ENCODE measurements at places on chromosomes 11 and 22.
A peak's percentile ranks its signal among the peaks of the same experiment; 100 is the strongest.

DNA sequence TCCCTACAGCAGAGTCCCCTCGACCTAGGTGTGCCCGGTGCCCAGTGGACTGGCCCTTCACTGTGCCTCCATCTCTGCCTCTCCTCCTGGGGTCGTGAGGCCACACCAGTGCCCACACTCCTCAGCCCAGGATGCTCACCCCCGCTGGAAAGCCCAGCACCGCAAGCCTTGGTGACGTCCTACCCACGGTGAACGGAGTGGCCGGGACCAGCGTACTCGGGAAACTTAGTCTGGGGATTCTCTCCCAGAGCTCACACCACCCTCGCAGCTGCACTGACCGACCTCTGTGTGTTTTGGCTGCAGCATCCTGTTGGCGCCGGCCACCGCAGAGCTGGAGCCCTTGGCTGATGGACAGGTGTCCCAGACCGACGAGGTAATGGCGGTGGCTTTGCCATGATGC, 35.5 kb upstream of the KRTAP5-7 start:
- no peak for DNase-seq

GRCh38 chr11:72072348-72072747, 8.0 kb downstream of the NUMA1 start:
- DNase-seq: no peak

DNA sequence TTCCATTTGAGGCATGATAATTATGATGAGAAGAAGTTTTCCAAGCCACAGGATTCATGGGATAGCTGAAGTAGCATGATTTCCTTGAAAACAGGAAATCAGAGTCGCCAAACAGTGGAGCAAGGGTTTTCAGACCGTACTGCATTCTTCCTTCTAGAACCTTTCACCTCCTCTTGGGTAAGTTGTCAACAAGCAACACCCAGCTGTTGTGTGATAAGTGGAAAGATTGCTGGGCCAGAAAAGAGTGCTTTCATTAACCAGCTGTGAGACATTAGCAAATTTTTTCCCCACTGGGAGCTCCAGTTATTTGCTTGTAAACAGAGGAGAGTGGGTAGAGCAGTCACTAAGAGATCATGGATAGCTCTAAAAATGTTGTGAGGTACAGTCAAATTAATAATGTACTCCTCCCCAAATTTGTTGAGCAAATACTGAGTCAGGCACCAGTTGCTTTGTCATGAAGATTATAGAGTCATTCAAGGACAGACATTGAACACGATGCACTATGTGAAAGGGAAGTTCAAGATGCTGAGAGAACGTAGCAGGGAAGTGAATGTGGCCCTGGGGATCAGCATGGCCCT, 11.7 kb upstream of the MPEG1 start:
- no peak for DNase-seq

- no peak for DNase-seq
Observed at GRCh38 chr22:36356708-36357624, 30.8 kb downstream of the MYH9 start.

- no peak for DNase-seq
Observed at GRCh38 chr11:5007561-5007960, 12.9 kb downstream of the OR51L1 start.

DNA sequence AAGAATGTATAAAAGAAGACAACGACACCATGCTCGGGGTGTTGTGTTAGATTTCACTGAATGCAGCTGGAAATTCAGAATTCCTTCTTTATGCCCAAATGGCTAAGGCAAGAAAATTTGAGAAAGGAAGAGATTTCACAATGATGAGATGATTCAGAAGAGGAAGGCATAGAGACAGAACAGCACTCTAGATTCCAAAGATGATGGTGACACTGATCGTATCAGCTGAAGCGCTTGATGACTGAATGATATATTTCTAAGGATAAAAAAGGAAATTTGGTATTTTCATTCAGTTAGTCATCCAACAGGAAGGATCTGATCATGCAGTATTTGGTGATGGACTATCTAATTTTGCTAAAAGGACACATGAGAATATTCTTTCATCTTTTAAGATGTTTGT, 189.2 kb downstream of the EFCAB6 start:
- no peak for DNase-seq

DNA sequence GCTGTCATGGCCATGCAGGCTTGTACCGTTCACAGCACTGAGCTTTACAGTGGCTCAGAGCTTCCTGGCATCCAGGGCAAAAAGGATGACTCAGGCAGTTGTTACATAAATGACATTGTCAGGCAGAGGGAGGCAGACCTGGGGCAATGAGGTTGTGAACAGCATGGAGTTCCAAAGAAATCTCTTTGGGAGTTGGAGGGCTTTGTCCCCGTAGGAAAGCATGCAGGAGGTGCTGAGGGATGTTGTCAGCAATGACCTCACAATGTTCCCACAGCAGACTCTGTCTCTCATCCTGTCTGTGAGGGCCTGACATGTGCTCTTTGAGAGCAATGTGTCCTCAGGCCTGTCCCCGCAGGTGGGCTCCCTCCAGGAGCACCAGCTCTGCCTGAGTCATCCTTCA, 25.9 kb upstream of the PDE2A start:
- no peak for DNase-seq

DNA sequence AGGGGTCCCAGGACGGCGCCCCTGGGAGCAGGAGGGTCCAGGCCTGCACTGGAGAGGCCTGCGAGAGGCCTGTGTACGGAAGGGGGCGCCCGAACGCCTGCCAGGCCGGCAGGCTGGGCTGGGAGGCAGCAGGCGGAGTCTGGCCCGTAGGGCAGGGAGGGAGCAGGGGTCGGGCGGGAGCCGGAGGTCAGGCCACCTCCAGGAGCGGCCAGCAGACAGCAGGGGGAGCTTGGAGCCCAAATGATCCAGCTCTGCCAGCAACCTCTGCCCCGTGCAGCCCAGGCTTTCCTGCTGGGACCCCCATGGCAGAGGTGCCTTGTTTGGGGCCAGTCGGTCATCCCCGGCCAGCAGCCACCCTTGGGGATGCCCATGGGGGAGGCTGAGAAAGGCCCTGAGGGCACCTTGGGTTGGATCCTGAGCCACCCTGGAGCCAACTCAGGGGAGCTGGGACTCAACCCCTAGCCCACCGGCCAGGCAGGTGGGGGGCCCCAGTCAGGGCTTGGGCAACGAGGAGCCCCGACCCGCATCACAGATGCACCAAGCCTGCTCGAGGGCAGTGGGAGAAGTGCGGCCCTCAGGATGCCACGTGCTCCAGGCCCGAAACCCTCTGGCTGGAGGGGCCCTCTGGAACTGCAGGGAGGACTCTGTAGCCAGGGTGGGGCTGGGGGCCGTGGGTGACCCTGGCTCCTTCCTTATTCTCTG, 9.6 kb upstream of the SYT8 start:
- no peak for DNase-seq

DNA sequence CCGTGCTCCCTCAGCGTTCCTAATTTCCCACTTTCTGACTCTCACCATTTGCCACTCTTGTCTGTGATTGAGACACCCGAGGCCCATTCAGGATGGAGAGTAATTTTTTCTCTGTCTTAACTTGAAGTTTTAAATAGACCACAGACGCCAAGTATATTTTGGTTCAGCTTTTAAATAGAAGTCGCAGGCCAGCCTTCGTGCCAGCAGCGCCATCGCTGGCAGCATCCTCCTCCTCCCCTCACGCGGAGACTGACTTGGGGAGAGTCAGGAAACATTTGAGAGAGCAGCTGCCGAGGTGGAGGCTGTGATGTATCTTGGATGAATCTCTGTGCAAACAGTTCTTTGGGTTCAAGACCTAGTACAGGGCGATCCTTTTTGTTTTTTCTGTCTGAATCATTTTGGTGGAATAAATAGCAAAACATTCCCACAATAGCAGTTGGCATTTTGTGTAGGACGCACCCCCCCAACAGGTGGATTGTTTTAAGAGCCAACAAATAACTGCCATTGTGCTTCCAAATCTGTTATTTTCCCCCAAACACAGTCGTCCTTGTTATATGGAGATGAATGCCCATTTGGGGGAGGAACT, 889 bp upstream of the DMC1 start:
- peak; percentile 19 for DNase-seq

DNA sequence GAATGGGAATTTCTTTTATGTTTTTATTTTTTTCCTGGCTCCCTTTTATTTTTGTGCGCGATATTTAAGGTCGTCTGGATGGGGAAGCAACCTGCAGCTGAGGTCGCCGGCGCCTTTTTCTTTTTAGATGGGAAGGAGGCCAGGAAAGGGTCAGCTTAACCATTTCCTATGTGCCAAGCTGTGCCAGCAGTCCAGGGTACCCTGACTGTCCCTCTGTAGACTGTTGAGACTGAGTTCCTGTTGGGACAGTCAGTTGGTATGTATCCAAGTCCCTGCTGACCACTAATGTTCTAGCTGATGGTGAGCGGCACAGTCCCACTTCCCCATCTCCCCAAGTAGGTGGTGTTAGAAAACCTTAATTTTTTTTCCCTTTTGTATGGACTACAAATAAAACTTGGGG, 10.5 kb downstream of the RBM14 start:
- DNase-seq: no peak

DNA sequence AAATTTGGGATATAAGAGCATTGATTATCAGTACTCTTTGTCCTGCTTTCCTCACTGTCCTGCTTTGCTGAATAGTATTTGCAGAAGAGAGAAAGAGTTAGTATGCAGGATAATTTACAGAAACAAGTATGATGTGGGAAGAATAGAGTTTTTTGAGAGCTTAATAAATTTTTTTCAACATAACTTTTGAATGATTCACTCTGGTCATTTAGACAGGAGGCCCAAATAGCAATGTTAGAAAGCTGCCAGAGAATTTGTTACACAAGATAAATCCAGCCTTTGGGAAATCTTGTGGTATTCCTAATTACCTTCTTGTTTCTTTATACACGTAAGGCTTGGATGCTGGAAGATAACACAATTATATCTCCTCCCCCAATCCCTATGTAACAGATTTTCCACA, 484.6 kb downstream of the CNTN5 start:
- DNase-seq: no peak

GRCh38 chr22:50734343-50734771, 3.6 kb upstream of the ACR start:
- DNase-seq: no peak

DNA sequence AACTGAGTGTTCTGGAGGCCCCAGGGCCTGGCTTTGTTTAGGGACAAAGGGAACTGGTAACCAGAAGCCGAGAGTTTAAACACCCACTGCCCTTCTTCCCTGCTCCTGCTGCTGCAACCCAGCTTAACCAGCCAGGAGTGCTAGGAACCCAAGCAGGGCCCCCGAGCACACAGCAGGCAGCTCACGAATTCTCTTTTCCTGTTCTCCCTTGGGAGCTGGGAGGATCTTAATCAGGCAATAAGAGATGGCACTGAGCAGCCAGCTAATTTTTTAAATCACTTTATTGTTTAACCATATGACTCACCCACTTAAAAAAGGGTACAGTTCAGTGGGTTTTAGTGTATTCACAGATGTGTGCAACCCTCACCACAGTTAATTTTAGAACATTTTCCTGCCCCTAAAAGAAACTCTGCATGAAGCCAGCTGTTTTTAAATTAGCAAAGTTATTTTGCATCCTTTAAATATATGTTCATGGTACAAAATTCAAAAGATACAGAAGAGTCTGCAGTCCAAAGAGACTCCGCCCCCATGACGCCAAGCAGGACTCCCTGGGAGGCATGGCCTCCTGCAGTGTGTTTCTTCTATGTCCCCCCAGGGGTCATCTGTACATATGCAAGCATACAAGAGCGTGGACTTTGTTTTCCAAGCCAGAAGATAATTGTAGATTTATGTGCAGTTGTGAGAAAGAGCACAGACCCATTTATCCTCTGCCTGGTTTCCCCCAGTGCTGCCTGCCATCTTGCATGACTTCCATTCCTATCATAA, 18.9 kb upstream of the PPP6R3 start:
- DNase-seq: no peak

DNA sequence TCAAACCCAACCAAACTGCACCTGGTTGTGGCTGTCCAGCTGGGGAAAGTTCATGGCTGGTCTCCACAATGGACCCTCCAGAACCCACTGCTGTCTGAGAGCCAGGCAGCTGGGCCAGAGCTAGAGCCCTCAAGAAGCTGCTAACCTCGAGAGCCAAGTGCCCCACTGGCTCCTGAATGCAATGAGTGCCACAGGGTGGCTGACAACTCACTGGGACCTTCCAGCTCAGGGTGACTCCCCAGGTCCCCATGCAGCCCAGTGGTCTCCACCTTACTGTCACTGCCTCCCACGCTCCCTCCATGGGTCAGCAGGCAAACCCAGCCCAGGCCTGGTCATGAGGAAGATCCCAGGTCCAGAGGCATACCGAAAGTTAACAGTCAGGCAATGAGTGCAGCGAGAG, 8.0 kb upstream of the CHST1 start:
- DNase-seq: no peak

- DNase-seq: no peak
Observed at GRCh38 chr22:35425546-35425945, 25.6 kb downstream of the MCM5 start.

GRCh38 chr22:36739185-36739584, 35.6 kb upstream of the CACNG2 start:
- DNase-seq: no peak

- no peak for DNase-seq
Observed at GRCh38 chr22:44710474-44711240, 8.7 kb downstream of the PRR5 start.

- no peak for DNase-seq
Observed at GRCh38 chr11:120610111-120610510, 98.6 kb downstream of the GRIK4 start.

GRCh38 chr11:62984451-62984991, at the start of gene SLC22A6:
TSS of gene SLC22A6 (minus strand) at chr11:62984967. CDS start at chr11:62984690, 277 bp downstream.
- no peak for DNase-seq

GRCh38 chr11:19244084-19244483, 3.3 kb upstream of the E2F8 start:
- DNase-seq: no peak

DNA sequence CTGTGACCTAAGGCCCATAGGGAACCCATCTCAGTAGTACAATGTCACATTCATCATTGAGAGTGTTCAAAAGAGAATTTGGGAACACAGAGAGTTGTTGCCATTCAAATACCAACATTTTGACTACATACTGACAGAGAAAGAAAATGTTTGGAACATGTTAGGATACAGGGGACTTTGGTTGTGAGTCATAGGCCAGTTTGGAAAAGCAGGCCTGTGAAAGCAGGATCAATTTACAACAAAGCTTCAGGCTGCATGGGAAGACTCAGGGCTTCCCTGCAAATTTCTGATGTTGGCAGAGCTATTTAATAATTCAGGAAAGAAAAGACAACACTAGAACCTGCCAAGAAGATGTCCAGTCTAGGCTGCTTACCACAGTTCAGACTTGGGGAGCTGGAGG, 374 bp downstream of the NLRP10 start:
- no peak for DNase-seq

- DNase-seq: no peak
Observed at GRCh38 chr22:47372111-47372581, 609.7 kb downstream of the TBC1D22A start.

- DNase-seq: no peak
Observed at GRCh38 chr22:47564651-47565434, 802.4 kb downstream of the TBC1D22A start.

GRCh38 chr11:117444711-117445658, 117.3 kb downstream of the CEP164 start:
- no peak for DNase-seq

- DNase-seq: no peak
Observed at GRCh38 chr11:126154691-126155090, 56.8 kb downstream of the RPUSD4 start.
